ENCODE measurements at places on chromosomes 1 and 21.
A peak's percentile ranks its signal among the peaks of the same experiment; 100 is the strongest.

DNA sequence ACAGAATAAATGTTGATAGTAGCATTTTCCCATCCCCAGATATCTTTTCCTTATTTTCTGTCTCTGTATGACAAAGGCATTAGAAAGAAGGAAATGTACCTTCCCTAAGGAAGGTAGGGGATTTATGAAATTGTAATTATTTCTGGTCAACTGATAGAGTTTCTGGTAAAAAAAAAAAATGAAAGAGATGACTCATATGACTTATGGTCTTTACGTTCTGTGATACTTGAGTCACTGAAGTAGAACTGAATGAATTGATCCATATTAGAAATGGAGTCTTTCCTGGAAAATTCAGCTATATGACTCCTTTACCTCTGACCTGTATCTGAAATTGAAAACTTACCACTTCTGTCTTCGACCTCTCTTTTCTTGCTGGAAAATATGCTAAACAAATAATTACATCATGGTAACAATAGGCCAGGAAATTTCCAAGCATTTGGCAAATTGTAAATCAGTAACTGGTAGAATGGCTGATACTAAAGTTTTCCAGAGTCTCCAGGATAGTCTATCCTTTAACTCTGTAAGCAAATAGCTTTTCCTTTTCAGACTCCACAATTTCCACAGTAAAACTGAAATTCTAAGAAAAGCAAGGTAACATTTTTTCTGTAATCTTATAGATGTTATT is 364.3 kb upstream of the PTBP2 start:
- DNase-seq = no peak

GRCh38 chr1:156148216-156148615 is 5.2 kb upstream of the SEMA4A start:
- no peak for DNase-seq

DNA sequence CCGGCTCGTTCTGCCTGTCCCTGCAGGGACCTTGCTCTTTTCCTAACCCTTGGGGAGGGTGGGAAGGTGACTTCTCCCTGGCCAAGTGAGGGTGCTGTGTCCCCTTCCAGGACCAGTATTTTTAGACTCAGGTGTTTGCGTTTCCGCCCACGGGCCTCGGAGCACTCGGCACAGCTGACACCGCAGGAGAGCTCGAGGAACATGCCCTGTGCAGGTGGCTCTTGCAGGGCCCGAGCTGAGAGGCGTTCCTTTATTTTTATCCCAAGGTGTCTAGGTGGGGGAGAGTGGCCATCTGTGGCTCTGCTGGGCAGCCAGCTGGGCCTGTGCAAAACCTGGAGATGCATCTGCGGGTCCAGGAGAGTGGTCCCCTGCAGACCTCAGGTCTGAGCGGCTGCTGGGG is 16.0 kb downstream of the PLCH2 start:
- no peak for DNase-seq

- DNase-seq = peak; percentile 42
Observed at GRCh38 chr1:178774263-178774662, 49.2 kb downstream of the RALGPS2 start.

- DNase-seq = no peak
Observed at GRCh38 chr1:198328458-198329032, 171.7 kb downstream of the NEK7 start.

- no peak for DNase-seq
Observed at GRCh38 chr1:117616967-117617366, 11.1 kb downstream of the TENT5C start.

GRCh38 chr1:117653732-117654492 is 48.1 kb downstream of the TENT5C start:
- DNase-seq = no peak

DNA sequence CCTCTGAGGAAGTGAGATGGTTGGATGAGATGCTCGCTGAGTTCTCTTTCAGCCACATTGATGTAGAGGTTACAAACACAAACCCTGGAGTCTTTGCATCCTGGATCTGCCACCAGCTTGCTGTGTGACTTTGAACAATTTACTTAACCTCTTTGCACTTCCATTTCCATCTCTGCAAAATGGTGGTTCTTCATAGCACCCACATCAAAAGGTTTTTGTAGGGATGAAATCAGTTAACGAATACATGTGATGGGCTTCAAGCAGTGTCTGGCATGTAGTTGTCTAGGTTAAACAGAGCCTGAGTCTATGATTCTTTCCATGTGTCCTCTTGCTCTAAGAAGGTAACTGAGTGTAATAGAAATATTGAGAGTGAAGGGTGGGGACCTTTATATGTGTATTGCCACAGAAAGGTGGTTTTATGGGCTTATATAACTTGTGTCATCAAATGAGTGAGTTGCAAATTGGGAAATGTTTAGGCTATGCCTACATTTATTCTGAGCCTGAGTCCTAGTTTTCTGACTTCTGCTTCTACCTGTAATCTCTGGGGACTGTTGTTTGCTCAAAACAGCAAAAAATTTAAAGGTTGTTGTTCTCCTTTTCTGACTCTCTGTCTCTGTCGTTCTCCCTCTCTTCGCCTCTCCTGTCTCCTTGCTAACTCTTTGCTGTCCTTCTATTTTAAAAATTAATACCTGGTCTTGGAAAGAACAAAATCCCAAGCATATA is 27.3 kb upstream of the LRRN2 start:
- DNase-seq = no peak

GRCh38 chr1:220166853-220167252 is 72.9 kb downstream of the IARS2 start:
- DNase-seq = no peak

- DNase-seq = no peak
Observed at GRCh38 chr1:1337793-1338147, 6.7 kb downstream of the TAS1R3 start.

GRCh38 chr21:39863111-39863510 is 4.1 kb upstream of the PCP4 start:
- no peak for DNase-seq

- no peak for DNase-seq
Observed at GRCh38 chr1:20668581-20668980, 7.4 kb upstream of the DDOST start.

GRCh38 chr1:218273762-218274479 is 11.2 kb upstream of the RRP15 start:
- DNase-seq = no peak

DNA sequence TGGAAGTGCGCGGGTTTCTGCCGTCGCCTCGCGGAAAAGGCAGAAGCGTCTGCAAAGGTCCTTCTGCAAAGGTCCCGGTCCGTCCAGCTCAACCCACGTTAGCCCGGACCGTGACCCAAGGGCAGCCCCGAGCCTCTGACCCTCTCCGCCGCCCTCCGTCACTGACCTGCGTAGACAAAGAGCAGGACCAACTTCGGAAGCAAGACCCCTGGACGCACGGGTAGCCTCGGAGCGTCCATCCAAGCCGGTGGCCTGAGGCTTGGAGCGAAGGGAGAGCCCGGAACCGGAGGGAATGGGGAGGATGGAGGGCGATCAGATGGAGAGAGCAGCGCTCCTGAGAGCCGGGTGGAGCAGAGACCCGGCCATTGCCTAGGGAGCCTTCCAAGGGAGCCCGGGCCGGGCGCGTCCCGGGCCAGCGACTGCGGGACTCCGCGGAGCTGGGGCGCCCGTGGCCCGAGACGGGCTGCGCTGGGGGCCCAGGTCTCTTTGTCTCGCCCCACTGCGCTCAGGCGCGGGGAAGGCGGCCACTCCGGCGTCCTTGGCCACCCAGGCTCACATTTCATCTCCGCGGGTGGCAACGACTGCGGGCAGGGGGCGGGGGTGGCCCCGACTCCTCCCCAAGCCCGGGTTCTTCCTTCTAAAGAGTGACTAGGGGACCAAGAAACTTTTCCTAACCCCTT is at the start of gene CYYR1:
TSS of gene CYYR1 (minus strand) at position 585 of the 680 bp plus-strand sequence. CDS start at position 239, 346 bp downstream.
- DNase-seq = peak; percentile 56

DNA sequence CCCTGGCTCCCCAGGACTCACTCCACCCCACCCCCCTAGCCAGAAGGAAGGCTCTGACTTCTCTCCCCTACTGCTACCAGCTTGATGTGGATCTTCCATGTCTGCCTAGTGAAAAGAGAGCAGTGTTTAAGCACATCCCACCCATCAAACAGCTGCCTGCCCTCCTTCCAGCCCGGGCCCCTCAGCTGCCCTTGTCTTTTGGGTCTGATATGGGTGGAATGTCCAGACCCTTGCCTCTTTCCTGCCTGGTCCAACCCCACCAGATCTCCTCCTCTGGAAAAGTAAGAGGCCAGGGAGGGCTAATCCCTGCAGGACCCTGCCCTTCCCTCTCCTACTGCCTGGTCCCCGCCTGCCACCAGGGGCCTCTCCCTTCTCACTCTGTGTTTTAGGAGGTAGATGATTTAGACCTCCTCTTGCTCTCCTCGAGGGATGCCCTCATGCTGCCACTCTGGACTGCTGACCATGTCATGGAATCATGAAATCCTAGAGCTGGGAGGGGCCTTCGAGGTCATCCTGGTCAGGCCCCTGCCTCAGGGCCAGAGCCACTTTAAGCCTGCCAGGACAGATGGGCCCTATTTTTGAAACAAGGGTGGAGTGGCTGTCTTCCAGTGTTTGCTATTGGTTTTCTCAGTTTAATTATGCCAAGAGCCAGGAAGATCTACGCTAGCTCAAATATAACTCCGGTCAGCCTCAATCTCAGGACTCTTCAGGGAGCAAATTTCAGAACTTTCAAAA is 15.8 kb upstream of the HSPG2 start:
- no peak for DNase-seq

GRCh38 chr1:164701189-164701761 is 142.3 kb downstream of the PBX1 start:
- DNase-seq = no peak

DNA sequence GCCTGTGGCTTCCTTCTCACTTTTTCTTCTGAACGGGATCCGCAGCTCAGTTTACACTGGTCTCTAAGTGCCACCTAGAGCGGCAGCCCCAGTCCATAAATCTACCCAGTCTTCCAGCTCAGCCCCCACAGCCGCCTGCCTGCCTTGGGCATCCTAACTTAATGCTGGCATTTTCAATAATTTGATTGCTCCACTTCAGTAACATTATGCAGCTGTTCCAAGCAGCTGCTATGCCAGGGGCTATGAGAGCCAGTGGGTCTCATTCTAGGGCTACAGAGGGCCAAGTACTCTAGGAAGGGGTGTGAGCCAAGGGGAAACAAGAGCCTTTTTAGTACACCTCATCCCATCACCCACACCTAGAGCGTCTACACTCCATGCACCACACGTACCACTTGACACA is 48.4 kb upstream of the COA6 start:
- no peak for DNase-seq

GRCh38 chr1:56268519-56269140 is 310.7 kb downstream of the PLPP3 start:
- DNase-seq = no peak

GRCh38 chr1:94634977-94635416 is 93.4 kb upstream of the F3 start:
- no peak for DNase-seq

DNA sequence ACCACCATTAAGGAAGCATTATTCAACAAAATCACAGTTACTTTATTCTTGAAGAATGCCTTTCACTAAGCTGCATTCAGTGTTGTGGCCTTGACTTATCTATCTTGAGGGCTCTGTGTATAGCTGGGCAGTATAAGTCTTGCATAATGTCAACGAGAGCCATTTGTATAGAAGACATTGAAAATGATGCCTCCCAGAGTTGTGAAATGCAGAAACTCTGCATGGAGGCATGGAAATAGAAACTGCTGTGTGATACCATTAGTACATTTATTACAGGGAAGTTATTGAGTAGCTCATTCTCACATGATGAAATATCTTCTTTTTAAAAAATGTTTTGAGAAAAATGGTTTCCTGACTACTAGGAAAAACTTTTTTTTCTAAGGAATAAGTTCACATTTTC is 111.4 kb upstream of the SNX7 start:
- no peak for DNase-seq

GRCh38 chr1:178543290-178543607 is 30.3 kb downstream of the TEX35 start:
- DNase-seq = no peak

DNA sequence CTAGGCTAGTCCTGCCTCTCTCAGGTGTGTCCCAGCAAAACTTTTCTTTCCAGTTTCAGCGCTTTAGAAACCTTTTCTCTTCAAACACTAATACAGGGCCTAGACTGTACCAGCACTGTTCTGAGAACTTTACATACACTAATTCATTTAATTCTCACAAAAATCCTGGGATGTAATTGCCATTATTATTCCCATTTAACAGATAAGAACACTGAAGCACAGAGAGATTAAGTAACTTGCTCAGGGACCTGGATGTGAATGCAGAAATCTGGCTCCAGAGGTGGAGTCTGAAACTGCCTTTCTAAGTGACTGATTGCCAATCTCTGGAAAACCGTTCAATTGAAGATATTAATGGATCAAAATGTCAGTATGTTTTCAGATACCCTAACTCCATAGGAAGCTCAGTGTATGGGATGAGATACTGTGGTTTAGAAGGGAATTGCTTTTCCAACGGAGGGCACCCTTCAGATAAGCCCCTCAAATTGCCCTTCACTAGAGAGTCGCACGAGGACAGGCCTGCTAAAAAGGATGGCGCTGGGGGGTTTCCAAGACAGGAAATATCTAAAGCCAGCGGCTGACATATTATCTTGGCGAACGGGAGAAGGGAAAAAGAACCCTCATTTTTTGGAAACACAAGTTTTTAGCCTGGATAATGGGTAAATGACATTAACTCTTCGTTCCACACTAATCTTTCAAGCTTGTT is 698 bp upstream of the UCK2 start:
- peak; percentile 17 for DNase-seq

DNA sequence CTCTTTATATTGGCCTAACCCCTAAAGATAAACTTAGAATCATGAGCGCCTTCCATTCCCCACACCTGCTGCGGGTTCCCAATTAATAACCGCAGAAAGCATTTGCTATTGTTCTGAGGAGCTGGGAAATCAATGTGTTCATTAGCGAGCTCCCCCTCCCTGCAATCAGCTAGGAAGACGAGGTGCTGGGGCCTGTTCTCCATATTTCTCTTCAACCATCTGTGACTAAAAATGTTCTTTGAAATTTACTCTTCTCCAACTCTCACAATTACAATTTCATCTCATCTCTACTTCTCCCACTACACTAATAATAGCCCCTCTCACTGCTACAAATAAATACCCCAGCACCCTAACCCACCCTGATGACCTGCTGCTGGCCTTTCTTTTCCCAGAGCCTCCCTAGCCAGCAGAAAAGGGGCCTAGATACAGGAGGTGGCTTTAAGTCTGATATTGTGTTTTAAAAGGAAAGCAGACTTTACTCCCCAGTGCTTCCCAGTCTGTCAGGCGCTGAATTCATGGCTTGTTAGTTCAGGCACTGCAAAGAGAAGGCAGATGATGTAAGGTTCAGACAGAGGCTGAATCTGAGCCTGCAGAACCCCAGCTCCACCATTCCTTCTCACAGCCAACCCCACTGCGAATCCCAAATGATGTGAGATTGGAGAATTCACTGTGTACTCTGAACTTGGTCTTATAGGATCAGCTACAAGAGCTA is 477.5 kb upstream of the DAB1 start:
- DNase-seq = no peak

DNA sequence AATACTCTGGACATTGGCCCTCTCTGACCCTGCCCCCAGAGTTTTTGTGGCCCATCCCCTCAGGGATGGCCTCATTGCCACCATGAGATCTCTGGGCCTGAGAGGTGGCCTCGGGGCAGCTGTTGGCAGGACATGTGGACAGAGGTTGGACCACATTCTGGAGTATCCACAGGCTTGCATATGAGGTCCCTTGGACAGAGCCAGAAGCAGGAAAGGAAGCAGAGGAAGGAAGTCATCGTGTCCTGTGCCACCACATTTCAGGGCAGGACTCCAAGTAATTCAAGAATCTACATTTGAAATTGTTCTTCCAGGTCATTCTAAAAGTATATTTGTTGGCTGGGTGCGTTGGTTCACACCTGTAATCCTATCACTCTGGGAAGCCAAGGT is 95.9 kb upstream of the PPP2R5A start:
- no peak for DNase-seq

- no peak for DNase-seq
Observed at GRCh38 chr1:8389958-8390535, 72.1 kb downstream of the SLC45A1 start.

Measured in fibroblast of skin of scalp (primary cell).